ENCODE measurements at places on chromosomes 5 and 9.
A peak's percentile ranks its signal among the peaks of the same experiment; 100 is the strongest.

GRCh38 chr5:53041071-53041692 is 52.0 kb downstream of the ITGA2 start:
- DNase-seq = no peak

DNA sequence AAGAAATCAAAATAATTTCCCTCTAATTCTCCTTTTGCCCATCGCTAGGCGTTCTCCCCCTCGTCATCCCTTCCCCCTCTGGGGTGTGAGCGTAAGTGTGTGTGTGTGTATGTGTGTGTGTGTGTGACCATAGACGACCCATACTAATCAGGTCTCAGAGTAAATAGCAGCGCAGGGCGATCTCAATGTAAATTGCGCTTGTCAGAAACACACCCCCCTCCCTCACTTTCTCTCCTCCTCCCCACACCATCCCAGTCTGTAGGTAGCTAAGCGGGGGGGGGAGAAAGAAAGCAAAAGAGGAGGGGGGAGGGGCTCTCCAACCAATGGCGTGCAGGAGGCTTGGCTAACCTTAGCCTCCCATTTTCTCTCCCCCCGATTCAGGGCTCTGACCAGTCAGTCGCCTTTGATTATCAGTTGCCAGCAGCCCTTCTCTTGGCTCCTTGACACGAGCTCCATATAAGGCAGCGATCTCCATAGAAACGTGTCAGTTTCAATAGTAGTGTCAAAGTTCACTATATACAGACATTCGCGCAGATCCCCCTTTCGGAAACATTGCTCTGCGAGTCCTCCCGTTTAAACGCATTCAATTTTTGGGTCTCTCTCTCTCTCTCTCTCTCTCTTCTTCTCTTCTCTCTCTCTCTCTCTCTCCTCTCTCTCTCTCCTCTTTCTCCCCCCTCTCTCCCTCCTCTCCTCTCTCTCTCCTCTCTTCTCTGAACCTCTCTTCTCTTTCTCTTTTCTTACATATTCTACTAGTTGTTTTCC is at the start of gene NR2F1:
NR2F1 (plus strand) TSS at position 546 of the 762 bp plus-strand sequence. CDS start 1,802 bp downstream, outside the sequence.
- DNase-seq = peak; percentile 90

DNA sequence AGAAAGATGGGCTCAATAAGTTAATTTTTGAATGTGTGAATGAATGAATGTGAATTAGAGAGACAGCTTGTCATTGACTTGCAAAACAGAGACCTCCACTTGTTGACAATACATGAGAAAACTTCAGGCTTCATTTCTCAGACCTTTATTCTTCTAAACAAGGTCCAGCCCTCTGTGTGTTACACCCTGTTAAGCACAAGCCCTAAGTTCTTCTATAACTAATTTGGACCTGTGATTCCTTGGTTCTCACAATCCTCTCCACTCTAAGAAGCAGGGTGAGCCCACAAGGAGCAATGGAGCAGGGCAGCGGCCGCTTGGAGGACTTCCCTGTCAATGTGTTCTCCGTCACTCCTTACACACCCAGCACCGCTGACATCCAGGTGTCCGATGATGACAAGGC is at the start of gene TMEM174:
TMEM174 (plus strand) TSS at position 243 of the 400 bp plus-strand sequence; CDS start at position 294, 51 bp downstream.
- no peak for DNase-seq

- DNase-seq = no peak
Measured at GRCh38 chr5:168592014-168592368, 12.8 kb upstream of the PANK3 start.

DNA sequence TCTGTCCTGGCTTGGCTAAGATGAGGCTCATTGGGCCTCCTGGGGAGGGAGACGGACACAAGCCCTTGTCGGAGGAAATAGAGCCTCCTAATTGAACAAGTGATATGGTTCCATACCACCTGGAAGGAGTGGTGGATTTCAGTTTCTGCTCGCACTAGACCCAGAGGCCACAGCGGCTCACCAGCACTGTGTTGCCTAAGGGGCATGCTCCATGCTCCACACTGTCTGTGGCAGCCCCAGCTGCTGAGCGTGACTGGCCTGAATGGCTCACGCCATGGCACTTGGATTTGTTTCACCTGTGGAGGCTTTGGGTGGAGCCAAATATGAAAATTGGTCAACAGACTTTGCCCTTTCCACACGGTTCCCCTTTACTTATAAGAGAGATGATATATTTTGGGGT is 181.1 kb downstream of the HSPA4 start:
- DNase-seq = no peak

DNA sequence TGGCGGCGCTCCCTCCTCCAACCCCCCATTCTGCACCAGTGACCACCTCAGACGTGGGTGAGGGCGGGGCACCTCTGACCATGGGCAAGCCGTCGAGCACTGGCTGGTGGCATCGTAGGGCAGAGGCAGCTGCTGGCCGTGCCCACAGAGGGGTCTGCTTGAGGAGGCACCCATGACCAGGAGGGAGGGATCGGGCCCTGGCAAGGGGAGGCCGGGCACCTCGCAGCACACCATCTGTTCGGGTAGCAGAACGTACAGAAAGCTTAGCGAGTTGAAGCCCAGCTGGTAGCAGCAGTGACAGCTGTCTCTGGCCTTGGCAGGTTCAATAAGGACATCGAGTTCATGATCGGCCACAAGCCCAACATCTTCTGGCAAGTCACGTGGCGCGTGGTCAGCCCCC is 4.3 kb upstream of the SLC6A18 start:
- DNase-seq = no peak

Measured in NCI-H2081 (cell line).